ENCODE measurements at places on chromosomes 3 and 15.

GRCh38 chr3:57661404-57661803, 31.5 kb downstream of the DENND6A start:
- H3K4me3 ChIP-seq, result no peak overlapping the region
- H3K27me3 ChIP-seq, result no peaks in the 10 kb centered on the region
- DNase-seq, result no peak

DNA sequence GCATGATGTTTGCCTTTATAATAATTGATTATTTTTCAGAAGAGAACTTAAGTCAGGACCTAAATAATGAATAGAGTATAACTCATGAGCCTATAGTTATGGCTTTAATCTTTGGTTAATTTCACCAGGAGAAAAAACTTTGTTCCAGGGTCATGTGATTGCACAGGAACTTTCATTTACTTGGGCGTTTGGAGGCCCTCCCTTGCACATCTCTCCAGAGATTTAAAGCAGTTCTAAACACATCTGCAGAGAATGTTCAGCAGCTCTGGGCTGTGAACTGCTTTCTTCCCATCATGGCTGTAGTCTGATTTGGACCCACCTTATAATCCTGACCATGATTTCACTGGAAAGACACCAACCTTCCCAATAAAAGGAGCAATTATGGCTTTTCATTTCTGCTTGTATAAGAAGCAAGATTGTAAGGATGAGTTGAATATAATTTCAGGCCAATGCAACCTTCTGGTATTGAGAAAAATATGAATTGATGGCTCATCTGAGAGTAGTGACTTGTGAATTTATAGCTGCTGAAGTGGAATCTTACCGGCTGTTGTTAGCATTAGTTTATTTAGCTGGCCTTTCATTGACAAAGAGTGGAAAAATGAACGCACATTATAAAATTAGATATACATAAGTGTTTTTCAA, 80.9 kb upstream of the PRTG start:
- DNase-seq, result no peak
- H3K27me3 ChIP-seq, result no peaks in the 10 kb centered on the region
- H3K4me1 ChIP-seq, result no peaks in the 10 kb centered on the region
- H3K36me3 ChIP-seq, result peaks cover 10% of the 10 kb centered on the region
- no peak overlapping the region for H3K27ac ChIP-seq

DNA sequence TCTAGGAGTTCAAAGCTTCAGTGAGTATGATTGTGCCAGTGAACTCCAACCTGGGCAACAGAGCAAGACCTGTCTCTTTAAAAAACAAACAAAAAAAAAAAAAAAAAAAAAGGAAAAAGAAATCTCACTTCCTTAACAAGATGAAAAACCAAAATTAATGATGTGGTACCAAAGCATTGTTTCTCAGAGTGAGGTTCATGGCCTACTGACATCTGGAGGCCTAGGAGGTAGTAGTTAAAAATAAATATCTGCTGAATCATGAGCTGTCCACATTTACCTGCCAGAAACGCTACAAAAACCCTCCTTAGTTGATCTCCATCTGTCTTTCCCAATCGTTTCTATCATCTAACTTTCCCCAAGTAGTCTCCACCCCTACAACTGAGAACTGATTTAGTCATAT, 51.2 kb downstream of the EPHA6 start:
- H3K4me3 ChIP-seq, result no peak overlapping the region
- no peaks in the 10 kb centered on the region for H3K27me3 ChIP-seq
- H3K36me3 ChIP-seq, result no peaks in the 10 kb centered on the region

DNA sequence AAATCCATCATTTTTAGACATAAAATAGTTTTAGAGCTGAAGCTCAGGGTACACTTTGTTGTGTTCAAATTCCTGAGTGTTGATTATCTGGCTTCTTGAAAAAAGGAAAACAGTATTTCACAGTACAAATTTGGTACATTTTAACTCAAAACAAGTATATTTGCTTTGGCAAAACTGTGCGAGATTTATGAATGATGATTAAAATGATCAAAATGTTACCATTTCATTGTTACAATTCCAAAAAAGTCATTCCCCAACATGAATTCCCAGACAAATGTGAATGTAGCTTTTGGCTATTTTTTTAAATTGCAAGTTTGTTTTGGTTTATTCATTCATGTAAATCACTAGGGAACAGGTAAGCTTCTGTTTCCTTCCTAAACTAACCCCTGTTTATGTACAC, 347.4 kb upstream of the DCBLD2 start:
- no peaks in the 10 kb centered on the region for H3K36me3 ChIP-seq
- DNase-seq, result no peak
- no peaks in the 10 kb centered on the region for H3K27me3 ChIP-seq
- H3K4me1 ChIP-seq, result peaks cover 60% of the 10 kb centered on the region
- H3K27ac ChIP-seq, result peak overlapping the region; percentile 99

DNA sequence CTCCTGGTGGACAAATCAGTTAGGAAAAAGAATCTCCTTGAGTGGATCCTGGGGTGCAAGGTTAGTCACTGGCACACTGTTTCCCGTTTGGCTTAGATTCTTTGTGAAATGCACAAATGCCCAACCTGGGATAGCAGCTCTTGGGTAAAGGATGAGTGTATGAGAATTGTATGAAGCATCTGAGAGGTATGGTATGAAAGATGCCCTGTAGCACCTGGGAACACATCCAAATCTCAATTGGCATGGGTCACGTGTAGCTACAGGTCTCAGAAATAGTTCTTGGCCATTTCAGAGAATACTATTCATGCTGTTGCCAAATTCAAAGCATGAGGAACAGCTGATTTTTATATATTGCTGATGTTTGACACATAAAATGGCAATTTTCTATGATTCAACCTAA, 84.3 kb downstream of the KCNH8 start:
- H3K4me1 ChIP-seq, result no peaks in the 10 kb centered on the region
- no peaks in the 10 kb centered on the region for H3K27me3 ChIP-seq
- no peak overlapping the region for H3K27ac ChIP-seq
- no peak overlapping the region for H3K4me3 ChIP-seq
- no peak for DNase-seq

- H3K27ac ChIP-seq, result no peak overlapping the region
- H3K36me3 ChIP-seq, result no peaks in the 10 kb centered on the region
- no peak overlapping the region for H3K4me3 ChIP-seq
Observed at GRCh38 chr3:131711114-131711768, 208.5 kb upstream of the MRPL3 start.

GRCh38 chr3:10149226-10149625, 7.6 kb downstream of the VHL start:
- H3K27ac ChIP-seq, result no peak overlapping the region
- H3K36me3 ChIP-seq, result peaks cover 71% of the 10 kb centered on the region
- H3K4me1 ChIP-seq, result no peaks in the 10 kb centered on the region
- no peak for DNase-seq
